ENCODE measurements at places on chromosomes 3 and 15.

DNA sequence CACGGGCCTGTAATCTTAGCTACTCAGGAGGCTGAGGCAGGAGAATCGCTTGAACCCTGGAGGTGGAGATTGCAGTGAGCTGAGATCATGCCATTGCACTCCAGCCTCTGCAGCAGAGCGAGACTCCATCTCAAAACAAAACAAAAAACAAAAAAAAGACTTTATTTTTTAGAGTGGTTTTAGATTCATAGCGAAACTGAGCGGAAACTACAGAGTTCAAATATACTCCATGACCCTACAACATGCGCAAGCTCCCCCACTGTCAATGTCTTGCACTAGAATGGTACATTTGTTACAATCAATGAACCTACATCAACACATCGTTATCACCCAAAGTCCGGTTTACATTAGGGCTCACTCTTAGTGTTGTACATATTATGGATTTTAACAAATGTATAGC, 2.2 kb upstream of the CRTAP start:
- no peak for DNase-seq

GRCh38 chr3:146575636-146576035, 29.5 kb downstream of the PLSCR5 start:
- DNase-seq = no peak

DNA sequence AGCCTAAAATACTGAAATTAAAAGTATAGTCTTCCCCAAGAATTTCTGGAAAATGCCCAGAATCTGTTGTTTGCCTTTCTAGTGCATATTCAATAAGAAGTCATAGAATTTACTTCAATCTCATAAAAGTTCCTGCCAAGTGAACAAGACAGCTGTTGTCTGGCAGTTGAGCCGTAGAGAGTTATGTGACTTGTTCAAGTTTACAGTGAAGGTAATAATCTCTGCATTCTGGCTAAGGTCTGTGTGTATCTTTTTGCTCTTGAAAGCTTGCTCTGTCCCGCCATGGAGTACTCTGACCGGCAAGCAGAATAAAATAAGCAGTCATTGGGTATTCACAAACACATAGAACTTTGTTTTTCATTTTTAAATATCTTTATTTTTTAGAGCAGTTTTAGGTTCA, 77.8 kb downstream of the GHSR start:
- no peak for DNase-seq

- DNase-seq = no peak
These were observed 21.9 kb upstream of the USP13 start for GRCh38 chr3:179630753-179631451.

DNA sequence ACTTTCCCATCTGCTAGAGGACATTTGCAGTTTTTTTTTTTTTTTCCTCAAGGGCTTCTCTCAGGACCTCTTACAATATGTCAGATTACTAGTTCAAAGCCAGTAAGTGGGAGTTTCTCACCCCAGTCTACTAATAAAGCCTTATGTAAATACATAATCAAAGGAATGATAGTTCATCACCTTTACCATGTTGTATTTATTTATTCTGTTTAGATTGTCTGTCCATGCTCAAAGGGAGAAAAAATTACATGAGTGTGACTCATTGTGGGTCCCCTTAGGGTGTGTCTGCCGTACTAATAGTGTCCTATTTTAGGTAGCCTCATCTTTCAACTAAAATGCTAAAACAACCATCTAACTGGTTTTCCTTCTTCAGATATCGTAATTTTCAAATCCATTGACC, 917.6 kb downstream of the EPHA3 start:
- no peak for DNase-seq

GRCh38 chr15:97929456-97930229, 30.9 kb upstream of the ARRDC4 start:
- DNase-seq = no peak

DNA sequence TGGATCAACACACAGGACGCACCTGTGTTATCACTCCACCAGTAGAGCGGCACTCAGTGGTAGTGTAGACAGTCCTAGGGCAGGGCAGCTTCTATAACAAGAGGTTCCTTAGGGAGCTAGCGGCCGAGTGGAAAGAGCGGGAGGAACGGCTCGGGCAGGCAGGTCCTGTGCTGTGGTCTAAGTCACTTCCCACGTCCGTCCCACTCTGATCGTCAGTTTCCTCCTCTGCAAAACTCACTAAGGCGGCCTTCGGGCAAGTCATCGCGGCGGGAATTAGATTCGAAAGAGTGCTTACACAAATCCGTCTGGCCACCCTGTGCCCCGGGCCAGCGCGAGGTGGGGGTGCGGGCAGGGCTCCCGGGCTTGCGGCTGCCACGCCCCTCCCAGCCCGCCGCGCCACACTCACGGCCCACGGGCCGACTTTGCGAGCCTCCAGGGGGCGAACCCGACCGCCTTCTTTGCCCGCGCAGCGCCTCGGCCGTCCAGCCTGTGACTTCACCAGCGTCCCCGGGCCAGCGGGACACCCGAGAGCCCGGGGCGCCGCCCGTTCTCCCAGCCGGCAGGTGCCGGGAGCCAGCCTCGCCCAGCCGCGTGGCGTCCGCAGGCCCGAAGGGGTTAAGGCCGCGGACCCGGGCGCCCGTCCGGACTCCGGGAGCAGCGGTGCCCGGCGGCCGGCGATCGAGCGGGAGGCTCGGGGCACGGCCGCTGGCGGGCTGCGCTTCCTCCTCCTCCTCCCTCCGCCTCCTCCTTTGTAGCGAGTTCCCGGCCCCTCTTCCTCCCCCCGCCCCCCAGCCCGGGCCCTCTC, 416 bp upstream of the CORO2B start:
- peak; percentile 79 for DNase-seq

DNA sequence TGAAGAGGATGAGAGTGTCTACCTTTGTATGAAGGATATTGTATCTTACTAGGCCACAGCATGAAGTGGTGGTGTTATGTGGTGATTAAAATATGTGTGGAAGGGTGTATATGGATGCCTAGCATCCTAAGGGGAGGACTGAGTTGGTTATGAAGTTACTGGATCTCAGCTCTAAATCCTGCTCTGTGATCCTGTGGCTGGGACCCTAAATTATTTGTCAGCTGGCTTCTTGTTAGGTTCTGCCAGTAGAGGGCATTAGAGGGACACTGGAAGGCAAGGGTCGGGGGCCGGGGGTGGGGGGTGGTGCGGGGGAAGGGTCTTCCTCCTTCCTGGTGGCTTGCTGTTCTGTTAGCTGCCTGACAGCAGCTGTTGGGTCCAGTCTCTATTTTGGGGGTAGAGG, 34.9 kb downstream of the MORF4L1 start:
- DNase-seq = peak; percentile 41

GRCh38 chr15:41955807-41956525, 16.4 kb downstream of the EHD4 start:
- peak; percentile 68 for DNase-seq

DNA sequence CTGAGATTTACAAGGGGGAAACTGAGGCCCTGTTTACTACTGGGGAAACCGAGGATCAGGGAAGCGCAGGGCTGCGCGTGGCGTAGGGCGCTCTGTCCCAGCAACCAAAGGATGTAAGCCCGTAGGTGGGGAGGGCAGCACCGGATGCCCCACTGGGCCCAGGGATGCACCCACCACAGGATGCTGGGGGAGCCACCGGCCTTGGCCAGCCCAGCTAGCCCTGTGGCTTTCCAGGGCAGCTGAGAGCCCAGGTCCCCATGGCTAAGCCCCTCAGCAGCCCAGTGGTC, 33.4 kb downstream of the RPN1 start:
- no peak for DNase-seq

- no peak for DNase-seq
These were observed 66.8 kb downstream of the GREM1 start for GRCh38 chr15:32784581-32784980.

DNA sequence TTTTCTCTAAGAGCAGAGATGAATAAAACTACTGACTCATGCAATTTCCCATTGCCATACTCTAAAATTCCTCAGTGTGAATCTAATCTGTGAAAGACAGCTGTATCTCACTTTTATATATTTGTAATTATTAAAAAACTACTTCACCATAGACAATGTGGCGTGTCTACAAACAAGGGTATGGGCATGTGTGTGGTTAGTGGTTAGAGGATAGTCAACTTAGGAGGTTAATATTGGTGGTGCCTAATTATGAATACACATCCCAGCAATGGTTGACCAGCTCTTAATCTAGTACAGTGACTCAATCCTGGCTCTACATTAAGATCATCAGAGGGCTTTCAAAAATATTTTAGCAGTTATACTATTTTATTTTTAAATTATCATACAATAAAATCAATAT, 94.5 kb downstream of the GOLIM4 start:
- DNase-seq = no peak

DNA sequence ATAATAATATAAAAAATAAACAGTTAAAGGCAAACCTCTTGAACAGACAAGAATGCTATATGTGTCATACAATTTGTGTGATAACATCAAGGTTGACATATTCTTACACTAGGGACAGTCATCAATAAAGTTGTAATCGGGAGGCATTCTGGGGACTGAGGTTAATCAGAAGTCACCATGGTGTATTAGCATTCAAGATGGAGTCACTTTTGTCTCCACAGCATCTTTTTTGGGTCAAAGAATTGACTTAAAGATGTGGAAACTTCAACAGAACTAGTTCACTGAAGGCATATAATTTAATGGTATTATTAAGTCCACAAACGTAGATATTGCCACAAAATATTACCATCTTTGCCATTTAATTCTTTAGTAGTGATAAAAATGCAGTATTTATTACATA, 625.6 kb upstream of the NAALADL2 start:
- DNase-seq = no peak

DNA sequence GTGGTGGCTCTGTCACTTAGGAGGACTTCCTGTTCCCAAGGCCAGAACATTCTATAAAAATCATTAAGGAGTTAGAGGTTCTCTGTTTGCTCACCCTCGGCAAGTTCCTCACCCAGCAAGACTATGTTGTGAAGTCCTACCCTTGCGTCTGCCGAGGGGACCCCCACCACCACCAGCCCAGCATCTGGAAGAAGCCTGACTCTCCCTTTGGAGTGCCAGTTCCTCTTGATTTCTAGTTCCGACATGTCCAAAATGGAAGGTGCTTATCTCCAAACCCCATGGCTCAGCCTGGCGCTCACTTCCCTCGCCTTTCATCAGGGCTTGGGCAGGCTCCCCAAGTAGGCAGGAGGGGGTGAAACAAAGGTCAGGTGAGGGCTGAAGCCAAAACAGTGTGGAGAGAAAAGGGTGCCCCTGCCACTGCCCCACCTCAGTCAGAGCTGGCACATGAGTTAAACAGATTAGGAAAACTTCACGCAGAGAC, 41.0 kb downstream of the BHLHE40 start:
- no peak for DNase-seq

DNA sequence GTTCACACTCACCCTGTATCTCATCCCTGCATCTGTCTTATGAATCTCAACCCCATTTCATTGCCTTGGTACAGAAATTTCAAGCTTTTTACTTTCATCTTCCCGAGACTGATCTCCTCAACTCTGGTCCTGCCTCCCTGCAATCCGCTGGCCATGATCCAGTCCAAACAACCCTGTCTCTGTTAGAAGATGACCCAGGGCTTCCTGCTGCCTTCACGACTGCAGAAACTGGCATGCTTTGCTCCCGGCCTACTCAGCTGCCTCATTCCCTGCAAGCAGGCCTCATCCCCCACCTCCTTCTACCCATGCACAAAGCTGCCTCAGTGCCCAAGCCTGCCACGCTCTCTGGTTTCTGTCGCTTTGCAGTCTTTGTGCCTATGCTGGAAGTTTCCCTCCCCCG, 12.4 kb downstream of the HES1 start:
- DNase-seq = peak; percentile 73

- peak; percentile 24 for DNase-seq
These were observed 24.7 kb downstream of the SLC24A1 start for GRCh38 chr15:65646486-65646885.

DNA sequence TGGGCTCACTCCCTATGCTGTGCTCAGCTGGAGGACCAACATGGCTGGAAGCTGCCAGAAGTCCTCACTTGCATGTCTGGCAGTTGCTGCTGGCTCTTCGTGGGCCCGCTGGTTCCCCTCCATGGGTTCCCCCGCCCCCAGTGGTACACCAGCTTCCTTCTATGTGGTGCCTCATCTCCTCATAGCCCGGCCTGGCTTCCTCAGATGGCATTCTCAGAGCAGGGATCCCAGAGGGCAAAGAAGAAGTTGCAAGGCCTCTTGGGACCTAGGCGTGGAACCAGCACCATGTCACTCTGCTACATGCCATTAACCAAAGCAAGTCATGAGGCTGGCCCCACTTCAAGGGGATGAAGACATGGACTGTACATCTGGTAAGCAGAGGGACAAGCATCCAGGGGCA, 2.9 kb upstream of the CFAP92 start:
- DNase-seq = no peak

GRCh38 chr15:36545467-36545992, 33.9 kb upstream of the CDIN1 start:
- no peak for DNase-seq

DNA sequence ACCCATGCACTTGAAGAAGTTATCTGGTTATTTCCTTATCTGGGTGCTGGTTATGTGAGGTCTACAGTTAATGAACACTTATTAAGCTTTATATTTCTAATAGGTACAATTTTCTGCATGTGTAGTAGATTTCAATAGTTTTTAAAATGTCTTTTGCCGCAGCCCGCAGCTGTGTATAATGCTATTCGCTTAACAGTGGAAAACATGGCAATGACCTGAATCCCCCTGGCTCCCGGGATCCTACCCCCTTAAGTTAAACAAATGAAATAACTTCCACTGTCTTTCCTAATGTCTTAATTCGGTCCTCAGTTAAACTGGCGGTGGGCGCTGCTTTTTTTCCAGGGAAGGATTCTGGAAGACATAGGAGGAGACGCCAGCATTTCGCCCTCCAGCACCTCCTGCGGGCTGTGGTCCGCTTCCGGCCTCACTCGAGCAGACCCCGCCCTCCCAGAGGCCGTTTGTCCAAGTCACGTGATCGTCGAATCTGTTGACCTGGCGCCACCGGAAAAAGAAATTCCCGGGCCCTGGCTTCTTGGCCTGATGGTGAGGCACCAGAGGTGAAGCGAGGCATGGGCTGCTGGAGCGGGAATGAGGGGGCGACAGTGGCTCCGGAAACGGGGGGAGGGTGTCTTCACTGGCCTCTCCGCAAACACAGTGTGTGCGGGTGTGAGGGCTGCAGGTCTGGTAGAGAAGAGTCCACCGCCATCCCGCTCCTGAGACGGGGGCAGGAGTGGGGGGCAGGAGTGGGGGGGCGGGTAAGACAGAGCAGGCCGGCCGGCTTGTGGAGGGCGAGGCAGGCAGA, 45.6 kb upstream of the CSPG4 start:
- DNase-seq = peak; percentile 66

- DNase-seq = peak; percentile 47
These were observed 193.4 kb upstream of the RASGRP1 start for GRCh38 chr15:38758043-38758442.

GRCh38 chr3:172625404-172625803, 85.5 kb downstream of the NCEH1 start:
- DNase-seq = no peak

DNA sequence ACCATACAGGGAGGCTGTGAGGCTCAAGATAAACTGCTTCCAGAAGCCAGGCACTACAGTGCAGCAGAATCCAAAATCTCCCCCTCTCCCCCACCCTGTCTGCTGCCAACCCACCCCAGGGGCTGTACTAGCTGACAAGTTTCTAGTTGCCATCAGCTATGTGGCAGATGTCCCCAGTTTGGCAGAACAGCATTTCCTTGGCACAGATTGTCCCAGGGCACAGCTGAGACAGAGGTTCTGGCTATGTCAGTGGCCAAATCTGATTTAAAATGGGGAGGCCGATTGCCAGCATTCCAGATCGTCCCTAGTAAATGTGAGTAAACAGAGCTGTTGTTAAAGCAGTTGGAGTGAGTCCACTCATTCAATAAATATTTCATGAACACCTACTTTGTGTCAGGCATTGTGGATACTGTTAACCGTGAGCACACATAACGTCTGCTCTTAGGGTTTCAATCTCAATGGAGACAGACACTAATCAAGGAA, 28.0 kb upstream of the CCDC174 start:
- DNase-seq = no peak
